A673 (cell line): ENCODE measurements at places on chromosomes 11 and 22. TPM values are rescaled to one million over a fixed set of nuclear protein-coding genes. Genes with fewer than 3 reads are reported as not detected.

- DNase-seq, result peak; percentile 9
Observed at GRCh38 chr11:116240710-116241109, 532.1 kb downstream of the BUD13 start.

DNA sequence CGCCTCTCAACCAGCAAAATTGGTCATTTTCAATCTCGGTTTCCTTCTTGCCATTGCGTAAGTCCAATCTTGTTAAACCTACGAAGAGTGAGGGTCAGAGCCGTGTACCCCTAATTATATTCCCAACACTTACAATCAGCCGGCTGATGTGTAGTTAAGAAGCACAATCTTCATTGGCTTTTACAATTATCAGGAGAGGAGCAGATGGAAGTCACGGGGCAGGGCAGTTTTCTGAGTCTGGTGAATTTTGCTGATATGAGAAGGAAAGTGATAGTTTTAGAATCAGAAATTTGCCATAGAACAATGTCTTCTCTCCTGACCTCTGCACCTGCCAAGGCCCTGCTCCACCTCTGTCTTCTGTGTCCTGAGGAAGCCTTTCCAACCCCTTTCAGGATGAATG lies 35.0 kb upstream of the ATXN10 start:
- DNase-seq, result no peak

DNA sequence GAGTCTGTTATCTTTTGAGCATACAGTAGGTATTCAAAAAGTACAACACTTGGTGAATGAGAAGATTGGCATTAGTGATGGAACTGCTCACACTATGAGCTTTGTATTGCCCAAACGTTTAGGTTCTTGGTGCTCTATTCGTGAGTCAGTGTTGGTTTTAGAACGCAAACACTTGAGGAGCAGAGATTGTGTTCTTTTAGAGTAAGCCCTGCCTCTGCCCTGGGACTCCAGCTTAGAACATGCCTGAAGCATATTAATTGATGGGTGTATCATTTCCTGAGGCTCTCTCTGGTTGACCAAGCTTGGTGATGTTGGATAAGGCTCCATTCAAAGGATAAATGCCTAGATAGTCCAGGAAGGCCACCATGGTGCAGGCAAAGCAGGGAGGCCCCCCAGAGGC lies 10.9 kb downstream of the MTNR1B start:
- DNase-seq, result no peak

Gene MS4A2
- not detected in 2 replicates for total RNA-seq

- no peak for DNase-seq
Observed at GRCh38 chr11:30017445-30017895, 640 bp upstream of the KCNA4 start.

DNA sequence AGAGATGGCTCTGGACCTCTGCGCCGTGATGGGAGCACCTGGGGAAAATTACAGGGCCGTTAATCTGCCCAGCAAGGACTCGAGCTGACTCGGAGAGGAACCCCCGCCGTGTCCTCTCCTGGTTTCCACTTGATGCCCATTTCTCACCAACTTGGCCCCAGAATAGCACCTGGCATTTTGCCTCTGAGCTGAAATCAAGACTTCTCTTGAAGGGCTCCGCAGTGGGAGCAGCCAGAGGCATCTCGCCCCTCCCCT lies 19.0 kb upstream of the CABP7 start:
- no peak for DNase-seq

GRCh38 chr11:44443836-44444769 lies 121.4 kb upstream of the CD82 start:
- DNase-seq, result no peak

Gene ENTHD1
- total RNA-seq, result not detected in 2 replicates

Gene MOGAT2
- total RNA-seq, result not detected in 2 replicates

Gene SYT8
- not detected in 2 replicates for total RNA-seq
